Skeletal muscle cell (primary cell): ENCODE measurements at places on chromosomes 5 and 9.

- no peak for DNase-seq
These were observed 27.0 kb upstream of the COL15A1 start for GRCh38 chr9:98916660-98917059.

DNA sequence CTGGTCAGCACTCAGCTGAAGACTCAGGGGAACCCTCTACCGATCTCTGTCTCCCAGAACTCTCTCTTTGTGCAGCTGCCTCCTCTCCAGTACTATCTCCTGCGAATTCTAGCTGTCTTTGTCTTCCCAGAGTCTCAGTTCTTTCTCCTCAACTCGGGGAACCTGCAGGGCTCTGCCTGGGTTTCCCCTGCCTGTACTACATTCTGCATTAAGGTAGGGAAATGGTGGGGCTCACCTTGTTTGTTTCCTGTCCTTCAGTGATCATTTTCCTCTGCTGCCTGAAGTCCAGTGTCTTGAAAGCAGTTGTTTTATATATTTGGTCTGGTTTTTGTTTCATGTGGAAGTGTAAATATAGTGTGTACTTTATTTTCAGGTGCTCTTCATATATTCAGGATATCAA is 43.1 kb upstream of the IGFBPL1 start:
- no peak for DNase-seq

GRCh38 chr9:117480729-117481128 is 65.9 kb upstream of the ASTN2 start:
- DNase-seq = no peak

GRCh38 chr5:1909346-1909985 is 26.7 kb upstream of the IRX4 start:
- DNase-seq = no peak

DNA sequence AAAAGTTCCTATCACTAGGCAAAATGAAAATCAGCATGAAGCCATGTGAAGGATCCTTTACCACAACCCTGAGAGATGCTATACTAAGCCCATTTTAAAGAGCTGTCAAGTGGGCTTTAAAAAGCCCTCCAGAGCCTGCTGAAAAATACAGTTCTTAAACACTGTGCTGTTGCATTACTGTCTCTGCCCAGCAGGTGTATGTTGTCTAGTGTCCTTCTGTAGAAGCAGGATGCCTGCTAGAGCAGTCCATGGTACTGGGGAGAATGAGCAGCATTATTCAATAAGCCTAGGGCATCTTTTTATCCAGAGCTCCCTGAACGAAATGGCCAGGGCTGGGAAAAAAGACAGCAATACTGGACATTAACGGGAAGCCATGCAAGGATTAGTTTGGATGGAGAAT is 126.2 kb upstream of the PLCXD3 start:
- DNase-seq = no peak

DNA sequence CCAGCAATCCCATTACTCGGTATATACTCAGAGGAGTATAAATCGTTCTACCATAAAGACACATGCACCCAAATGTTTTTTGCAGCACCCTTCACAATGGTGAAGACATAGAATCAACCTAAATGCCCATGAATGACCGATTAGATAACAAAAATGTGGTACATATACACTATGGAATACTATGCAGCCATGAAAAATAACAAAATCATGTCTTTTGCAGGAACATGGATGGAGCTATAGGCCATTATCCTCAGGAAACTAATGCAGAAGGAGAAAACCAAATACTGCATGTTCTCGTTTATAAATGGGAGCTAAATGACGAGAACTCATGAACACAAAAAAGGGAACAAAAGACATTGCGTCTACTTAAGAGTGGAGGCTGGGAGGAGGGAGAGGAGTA is 114.5 kb downstream of the HTR4 start:
- no peak for DNase-seq

DNA sequence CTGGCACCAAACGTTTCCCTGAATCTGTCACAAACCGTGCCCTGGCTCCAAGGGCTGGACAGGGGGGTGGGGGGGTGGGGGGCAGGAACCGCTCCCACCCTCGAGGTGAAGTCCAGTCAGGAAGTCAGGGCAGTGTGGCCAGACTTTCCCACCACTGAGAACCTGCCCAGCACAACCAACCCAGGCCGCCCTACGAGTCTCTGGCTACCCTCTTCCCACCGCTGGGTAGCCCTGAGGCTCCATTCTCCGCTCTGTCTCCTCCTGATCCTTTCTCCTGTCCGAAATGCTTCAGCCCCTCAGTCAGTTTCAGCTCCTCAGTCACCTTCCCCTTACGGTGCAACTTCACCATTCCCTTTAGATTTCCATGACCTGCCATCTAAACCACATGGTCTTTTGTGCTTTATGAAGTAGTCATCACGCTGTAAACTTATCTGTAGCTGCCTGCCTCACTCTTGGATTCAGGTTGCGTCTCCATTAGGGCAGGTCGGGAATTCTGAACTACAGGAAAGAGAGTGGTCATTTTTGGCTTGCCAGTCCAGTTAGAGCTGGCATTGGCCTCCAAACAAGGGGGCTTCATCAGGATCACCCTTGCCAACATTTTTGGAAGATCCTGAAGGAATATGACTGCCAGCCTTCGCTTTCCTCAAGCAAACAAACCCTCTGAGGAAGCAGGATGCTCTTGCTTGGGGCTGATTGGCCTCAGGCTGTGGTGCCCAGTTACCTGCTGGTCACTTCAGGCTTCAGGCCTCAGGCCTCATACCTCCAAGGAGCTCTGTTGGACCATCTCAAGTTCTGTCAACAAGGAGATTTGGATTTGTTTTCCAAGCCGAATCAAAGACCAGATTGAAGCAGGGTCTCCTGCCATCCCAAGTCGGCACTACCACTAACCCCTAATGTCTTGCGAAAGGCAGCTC is 794 bp upstream of the DCAF12 start:
- no peak for DNase-seq

DNA sequence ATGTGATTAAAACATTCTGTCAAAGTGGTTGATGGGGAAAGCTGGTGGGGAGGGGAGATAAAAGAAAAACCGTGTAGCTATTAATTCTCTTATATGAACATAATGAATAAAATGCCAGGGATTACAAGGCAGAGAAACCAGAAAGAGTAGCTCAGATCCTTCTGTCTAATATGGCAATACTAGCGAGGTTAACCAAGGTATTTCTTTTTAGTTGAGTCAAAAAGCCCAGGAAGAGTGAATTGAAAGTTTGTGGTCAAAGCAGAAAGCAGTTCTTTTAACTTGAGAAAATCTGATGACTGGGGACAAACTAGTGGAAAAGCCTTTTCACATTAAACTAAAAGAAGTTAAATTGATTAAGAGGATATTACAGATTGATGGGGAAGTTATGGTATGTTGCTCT is 76.0 kb downstream of the ERBIN start:
- DNase-seq = no peak

- peak; percentile 69 for DNase-seq
These were observed 376.3 kb upstream of the ACTBL2 start for GRCh38 chr5:57858905-57859304.

DNA sequence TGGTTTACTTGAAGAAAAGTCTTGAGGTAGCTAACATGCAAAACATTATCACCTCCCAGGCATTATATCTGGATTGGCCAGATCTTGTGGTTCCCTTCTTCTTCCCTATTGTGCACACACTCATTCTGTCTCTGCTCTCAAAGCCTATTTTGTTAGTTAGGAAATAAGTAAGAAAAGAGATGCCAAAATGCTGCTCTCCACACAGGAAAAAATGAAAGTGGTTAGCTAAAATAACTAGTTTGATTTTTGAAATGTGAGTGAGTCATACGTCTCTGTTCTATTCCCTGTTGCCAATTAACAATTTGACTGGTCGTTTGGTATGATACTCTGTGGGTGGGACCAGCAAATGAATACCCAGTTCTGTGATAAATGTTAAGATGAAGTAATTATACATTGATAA is 28.1 kb downstream of the LMNB1 start:
- DNase-seq = peak; percentile 31

DNA sequence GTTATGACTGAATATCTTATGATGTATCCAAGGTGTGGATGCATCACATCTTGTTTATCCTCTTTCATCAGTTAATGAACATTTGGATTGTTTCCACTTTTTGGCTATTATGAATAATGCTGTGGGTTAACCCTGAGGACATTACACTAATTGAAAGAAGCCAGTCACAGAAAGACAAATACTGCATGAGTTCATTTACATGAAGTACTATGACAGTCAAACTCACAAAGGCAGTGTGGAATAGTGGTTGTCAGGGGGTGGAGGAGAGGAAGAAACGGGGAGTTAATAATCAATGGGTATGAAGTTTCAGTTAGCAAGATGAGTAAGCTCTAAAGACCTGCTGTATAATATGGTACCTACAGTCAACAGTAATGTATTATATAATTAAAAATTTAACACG is 409.4 kb upstream of the CTNND2 start:
- no peak for DNase-seq

GRCh38 chr9:137236238-137236935 is 4.7 kb upstream of the TUBB4B start:
- no peak for DNase-seq

DNA sequence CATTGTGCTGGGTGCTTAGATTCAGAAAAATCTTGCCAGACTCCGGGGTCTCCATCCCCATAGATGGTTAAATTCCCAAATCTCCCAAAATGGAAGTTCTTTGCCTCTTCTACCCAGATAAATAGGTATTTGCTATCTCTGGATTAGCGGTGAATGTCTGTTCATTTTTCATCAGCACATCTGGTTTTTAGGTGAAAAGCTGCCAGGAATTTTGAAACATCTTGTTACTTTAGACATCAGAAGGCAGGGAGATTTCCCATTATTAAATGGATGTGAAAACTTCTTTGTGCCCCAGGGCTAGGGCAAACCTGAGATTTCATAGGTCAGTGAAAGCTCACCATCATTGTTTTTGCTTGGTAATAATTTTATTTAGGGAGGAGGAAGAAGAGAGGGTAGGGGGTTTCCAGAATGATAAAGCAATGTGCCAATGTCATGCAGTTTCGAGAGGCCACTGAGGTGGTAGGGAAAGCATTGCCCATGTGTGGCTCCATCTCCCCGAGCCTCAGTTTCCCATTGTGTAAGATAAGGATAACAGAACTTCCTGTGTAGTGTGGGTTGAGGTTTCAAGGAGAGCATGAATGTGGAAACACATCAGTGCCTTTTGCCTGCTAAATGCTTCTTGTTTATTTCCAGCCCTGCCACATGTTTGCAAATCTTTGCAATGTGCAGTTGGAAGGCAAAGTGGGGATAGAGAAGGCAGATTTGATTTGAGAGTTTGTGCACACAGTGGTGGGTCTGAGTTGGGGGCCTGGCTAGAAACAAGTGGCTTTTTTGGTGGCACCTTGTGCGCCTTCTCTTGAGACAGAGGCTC is 147.2 kb upstream of the KLF4 start:
- DNase-seq = no peak

DNA sequence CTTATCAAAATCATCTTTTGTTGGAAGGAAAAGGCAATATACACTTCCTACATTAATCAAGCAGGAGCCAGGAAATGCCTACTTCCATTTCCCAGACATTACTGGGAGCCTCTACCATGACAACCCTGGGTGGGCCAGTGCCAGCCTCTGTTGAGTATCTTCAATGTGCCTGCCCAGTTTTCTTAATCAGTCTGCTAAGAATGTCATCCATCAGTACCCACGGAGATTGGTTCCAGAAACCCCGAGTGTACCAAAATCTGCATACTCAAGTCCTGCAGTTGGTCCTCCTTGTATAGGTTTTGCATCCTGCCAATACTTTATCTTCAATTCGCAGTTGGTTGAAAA is 82.4 kb downstream of the MARCHF3 start:
- no peak for DNase-seq

- no peak for DNase-seq
These were observed 13.5 kb downstream of the ZFP37 start for GRCh38 chr9:113042884-113043657.

GRCh38 chr9:120438836-120439546 is 141.0 kb downstream of the CDK5RAP2 start:
- DNase-seq = no peak

- no peak for DNase-seq
These were observed 9.0 kb downstream of the FOCAD start for GRCh38 chr9:20693068-20693467.

DNA sequence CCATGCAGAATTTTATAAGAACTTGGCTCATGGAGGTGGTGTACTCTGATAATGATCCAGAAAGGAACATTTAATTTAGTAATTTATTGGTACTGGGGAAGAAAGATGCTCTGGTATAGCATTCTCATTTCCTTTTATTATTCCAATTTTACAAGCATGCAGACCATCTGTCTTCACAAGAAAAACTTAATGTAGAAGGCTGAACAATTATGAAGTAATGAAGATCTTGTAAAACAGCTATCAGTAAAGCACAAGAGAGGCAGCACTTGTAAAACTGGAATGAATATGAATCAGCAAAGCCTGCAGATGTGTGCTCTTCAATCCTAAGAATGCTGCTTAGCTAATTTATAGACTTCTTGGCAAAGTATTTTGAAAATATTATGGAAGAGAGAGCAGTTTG is 300.0 kb downstream of the YTHDC2 start:
- DNase-seq = no peak

GRCh38 chr5:56734091-56734694 is 81.2 kb upstream of the MAP3K1 start:
- no peak for DNase-seq

GRCh38 chr5:103243665-103244064 is 14.9 kb upstream of the MACIR start:
- DNase-seq = no peak

DNA sequence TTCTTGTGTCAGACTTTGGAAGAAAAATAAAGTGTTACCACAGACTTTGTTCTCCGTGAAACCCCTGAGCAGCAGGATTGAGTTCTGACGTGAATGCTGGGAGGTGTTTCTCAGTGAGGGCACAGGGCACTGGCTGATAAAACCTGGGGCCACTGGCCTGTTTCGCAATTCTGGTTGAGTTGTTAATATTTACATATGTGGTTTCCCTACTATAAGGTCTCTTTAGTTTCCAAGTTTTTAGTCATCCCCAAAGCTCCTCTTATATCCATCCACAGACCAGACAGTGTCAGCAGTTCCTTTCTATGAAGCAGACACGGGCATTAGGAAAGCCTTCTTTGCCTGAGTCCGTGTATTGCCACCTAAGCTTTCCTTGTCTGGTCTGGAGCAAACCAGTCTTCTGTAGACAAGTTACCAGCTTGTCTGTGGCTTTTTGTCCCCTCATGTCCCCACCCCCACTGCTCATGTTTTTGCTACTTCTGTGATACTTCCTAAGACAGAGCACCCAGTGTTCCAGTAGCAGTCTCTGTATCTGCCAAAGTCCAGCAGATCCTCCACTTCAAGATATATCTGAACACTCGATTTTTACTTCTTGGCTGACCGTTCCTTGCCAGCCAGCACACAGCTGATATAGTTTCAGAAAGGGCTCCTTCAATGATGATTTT is 42.0 kb downstream of the ACO1 start:
- peak; percentile 84 for DNase-seq
